K562 (cell line): ENCODE measurements at places on chromosomes 7 and 10. TPM values are rescaled to one million over a fixed set of nuclear protein-coding genes. Genes with fewer than 3 reads are reported as not detected.

The ACBD7 gene
- total RNA-seq = 0.60 and 0.98 TPM in 2 replicates

The PDGFA gene
- 9.8 and 10.2 TPM in 2 replicates for total RNA-seq

The CFAP43 gene
- 0.16 and 0.20 TPM in 2 replicates for total RNA-seq

The FKBP6 gene
- total RNA-seq = not detected in 2 replicates

The MYL10 gene
- not detected in 2 replicates for total RNA-seq

The COMTD1 gene
- 79.9 and 82.9 TPM in 2 replicates for total RNA-seq

The ASB15 gene
- total RNA-seq = 0.04 TPM in 1 of 2 replicates, not detected in the other

The MCM7 gene
- total RNA-seq = 588 and 616 TPM in 2 replicates

The HOXA2 gene
- total RNA-seq = not detected in 2 replicates

The NPC1L1 gene
- 0.02 and 0.07 TPM in 2 replicates for total RNA-seq

The NACAD gene
- total RNA-seq = 0.02 and 0.04 TPM in 2 replicates

The HTR5A gene
- total RNA-seq = not detected in 2 replicates

The NEUROD6 gene
- total RNA-seq = not detected in 2 replicates

The CALD1 gene
- 0.40 and 0.89 TPM in 2 replicates for total RNA-seq

The MCU gene
- 21.3 and 23.7 TPM in 2 replicates for total RNA-seq
